GM12891 (cell line): ENCODE measurements at places on chromosomes 11 and 22.

DNA sequence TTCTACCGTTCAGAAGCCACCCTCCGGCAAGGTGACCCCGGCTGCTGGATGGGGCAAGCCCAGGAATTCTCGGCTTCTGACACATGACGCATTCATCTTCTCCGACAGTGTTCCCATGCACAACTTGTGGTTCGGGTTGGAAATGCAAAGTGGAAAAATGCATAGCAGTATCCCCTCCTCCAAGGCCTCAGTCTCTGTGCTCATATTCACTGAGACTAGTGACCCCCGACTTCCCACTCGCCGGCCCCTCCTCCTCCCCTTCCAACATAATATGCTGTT, 70.0 kb upstream of the NTM start:
- DNase-seq = no peak

GRCh38 chr11:33321422-33321821, 64.2 kb downstream of the HIPK3 start:
- no peak for DNase-seq

DNA sequence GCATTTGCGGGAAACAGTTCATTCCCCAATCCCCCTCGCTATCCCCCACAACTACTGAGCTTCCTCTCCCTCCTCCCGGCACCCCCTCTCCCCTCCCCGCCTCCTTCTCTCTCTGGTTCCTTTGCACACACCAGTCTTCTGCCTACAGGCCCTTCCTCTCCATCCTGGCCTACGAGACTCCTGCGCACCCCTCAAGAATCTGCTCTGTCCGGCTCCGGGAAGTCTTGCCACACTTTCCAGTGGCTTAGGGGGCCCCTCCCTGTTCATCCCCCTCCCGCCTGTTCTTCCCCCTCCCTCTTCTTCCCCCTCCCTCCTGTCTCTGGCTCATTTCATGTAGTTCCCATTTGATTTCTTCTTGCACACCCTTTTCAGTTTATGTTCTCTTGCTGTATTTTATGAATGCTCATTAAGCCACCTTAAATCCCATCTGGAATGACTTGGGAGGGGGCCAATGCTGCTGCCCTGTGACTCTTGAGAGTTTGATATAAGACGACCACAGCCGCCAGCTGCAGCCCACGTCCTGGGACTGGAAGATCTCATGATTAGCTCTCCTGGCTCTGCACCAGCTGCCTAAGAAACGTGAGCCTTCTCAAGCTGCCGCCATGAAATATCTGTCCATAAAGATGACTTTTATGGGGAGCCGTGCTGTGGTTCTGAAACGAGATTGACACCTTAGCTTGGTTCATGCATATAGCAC, 50.9 kb downstream of the RPS6KA4 start:
- no peak for DNase-seq

- DNase-seq = no peak
Observed at GRCh38 chr11:10914050-10914449, 56.2 kb upstream of the ZBED5 start.

GRCh38 chr22:18100781-18101180, 9.8 kb upstream of the TUBA8 start:
- DNase-seq = no peak

- DNase-seq = no peak
Observed at GRCh38 chr11:898540-899190, 11.9 kb downstream of the CHID1 start.

DNA sequence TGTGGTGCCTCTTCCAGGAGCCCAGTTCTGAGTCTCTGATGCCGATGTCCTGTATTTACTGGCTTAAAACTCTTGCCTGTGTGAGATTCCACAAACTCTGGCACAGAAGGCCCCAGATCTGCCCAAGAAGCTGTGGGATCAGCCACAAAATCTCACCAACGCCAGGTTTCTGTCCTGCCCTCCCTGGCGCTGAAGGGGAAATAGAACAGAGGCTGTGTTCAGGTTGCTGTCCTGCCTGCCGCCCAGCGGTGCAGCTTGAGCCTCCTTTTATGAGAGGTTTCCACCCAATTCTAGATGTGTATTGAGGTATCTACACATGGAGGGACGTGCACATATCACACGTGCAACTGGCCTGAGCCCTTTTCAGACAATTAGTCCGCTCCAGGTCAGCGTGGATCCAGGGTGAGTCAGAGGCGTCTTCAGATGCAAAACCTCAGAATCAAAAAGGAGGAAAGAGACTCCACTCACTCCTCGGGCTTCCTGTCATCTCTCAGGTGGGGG, 2.2 kb downstream of the TMEM80 start:
- no peak for DNase-seq

- DNase-seq = no peak
Observed at GRCh38 chr22:43883719-43884415, 7.9 kb downstream of the PNPLA5 start.

DNA sequence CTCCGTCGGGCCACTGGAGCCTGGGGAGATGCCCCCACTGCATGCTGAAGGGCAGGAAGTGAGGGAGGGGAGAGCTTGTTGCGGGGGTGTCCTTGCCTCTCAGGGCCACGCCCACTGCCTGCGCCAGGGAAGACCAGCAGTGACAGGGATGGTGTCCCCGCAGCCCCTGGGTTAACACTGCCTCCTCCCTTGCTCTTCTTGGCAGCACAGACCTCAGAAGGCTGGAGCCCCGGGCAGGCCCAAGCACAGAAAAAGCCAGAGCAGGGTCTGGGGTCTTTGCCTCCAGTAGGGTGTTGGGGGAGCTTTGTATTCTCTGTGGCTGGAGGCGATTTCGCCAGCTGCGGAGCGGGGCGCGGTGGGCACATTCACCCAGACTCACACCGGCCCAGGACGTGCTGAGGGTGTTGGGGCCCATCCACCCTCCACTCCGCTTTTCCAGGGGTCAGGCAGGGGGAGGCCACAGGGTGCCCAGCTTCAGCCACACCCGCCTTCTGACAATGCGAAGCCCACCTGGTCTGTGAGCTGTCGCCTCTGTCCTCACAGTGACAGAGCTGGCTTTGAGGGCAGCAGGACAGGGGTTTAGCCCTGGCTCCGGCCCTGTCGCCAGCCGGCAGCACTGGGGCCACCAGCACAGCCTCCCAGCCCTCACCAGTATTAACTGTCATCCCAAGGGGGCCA, 83.7 kb downstream of the CDKN1C start:
- DNase-seq = no peak

DNA sequence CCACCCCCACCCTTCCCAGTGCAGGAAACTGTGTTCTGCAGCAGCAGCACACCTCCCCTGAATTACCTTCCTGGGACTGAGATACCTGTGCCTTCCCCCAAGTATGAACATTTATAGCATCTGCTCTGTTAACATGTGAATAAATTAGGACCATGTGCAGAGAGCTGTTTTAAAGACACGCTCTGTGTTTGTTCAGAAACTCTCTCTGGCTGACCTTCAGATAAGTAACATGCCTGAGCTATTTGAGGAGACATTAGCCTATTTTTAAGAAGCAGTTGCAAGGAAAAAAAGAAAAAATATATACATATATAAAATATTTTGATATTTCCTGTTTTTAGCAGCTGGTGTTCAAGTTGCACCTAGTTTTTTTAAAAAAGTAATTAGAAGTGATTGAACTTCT, 5.4 kb downstream of the NAV2 start:
- no peak for DNase-seq

DNA sequence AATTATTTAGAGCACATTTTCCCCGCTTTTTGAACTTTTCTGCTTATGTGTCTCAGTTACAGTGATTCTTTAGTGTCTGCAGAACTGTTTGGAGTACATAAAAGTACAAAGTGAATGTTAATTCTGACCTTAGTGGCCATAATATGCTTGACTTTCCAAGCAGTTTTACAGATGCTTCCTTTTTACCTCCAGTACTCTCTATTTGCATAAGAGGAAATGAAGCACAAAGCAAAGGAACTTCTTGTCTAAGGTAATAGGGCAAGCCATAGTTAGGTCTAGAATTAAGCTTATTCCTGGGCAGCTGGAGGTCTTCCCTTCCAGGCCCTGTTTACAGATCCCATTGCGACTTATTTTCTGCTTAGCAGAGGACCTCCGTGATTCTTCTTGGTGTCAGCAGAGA, 3.6 kb downstream of the GTPBP1 start:
- no peak for DNase-seq

DNA sequence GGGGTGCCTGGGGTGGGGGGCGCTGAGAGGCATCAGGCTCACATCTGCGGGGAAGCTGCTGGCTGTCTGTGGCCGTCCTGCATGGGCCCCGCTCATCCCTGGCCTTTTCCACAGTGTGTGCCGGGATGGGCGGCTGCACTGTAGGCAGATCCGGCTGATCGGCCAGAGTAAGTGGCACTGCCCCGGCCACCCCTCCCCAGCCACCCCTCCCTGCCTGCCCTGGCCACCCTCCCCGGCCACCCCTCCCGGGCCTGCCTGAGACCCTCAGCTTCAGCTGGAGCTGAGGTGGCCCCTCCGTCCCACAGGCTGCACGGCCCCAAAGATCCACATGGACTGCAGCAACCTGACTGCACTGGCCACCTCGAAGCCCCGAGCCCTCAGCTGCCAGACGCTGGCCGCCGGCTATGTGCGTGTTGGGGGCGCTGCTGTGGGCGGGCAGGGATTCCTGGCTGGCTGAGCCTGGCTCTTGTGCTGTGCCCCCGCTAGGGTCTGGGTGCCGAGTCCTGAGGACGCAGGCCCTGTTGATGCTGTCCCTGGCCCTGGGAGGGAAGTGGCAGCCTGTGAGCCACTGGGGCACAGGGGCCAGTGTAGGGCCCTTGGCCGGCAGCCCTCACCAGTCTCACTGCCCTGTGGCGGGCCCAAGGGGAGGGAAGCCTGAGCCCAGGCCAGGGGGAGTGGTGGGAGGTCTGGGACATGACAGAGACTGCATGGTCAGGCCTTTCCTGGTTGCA, 10.9 kb downstream of the MUC2 start:
- no peak for DNase-seq

DNA sequence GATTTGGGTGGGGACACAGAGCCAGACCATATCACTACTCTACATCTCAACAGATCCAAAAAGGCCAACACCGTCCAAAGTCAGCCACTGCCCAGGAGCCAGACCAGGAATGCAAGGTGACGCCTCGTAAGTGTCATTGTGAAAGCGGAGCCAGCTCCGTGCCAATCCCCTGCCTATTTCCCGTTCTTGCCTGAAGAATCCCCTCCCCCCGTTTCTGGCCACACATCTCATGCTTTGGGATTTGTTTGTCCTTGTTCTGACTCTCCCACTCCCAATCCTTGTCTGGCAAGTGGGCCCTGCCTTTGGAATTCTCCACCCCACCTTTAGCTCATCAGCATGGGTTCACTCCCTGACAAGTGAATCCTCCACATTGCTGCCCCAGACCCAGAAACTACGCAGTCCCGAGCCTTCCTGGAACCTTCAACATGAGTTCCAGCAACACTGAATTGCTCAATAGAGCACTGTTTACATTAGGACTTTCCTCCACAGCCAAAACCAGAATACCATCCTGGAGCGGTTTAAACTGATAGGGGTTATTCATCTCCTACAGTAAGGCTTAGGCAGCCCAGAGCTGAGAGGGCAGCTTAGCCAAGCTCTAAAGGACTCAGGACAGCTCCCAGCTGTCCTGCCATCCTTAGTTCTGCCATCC, 6.0 kb upstream of the SLC35C1 start:
- no peak for DNase-seq

GRCh38 chr11:71198823-71199165, 53.6 kb downstream of the SHANK2 start:
- no peak for DNase-seq

- DNase-seq = no peak
Observed at GRCh38 chr11:61682093-61682732, 2.0 kb downstream of the DAGLA start.

DNA sequence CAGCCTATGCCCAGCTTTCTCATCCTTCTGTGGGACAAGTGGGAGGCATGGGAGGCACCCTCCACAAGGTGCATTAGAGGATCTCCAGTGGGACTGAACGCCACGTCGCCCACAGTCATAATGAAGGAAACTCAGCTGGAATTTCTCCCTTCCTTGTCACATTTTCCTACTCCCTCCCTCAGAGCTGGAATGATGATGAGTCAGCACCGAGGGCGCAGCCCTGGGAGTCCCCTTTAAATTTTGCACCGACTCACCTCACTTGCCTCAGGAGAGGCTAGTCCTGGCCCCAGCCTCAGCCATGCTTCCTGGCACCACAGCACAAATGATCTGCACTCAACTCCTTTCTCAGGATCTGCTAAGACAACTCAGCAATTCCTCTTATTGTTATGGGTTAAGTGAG, 34.3 kb downstream of the DBX1 start:
- no peak for DNase-seq

- no peak for DNase-seq
Observed at GRCh38 chr11:19766810-19767209, 54.2 kb downstream of the NAV2 start.

DNA sequence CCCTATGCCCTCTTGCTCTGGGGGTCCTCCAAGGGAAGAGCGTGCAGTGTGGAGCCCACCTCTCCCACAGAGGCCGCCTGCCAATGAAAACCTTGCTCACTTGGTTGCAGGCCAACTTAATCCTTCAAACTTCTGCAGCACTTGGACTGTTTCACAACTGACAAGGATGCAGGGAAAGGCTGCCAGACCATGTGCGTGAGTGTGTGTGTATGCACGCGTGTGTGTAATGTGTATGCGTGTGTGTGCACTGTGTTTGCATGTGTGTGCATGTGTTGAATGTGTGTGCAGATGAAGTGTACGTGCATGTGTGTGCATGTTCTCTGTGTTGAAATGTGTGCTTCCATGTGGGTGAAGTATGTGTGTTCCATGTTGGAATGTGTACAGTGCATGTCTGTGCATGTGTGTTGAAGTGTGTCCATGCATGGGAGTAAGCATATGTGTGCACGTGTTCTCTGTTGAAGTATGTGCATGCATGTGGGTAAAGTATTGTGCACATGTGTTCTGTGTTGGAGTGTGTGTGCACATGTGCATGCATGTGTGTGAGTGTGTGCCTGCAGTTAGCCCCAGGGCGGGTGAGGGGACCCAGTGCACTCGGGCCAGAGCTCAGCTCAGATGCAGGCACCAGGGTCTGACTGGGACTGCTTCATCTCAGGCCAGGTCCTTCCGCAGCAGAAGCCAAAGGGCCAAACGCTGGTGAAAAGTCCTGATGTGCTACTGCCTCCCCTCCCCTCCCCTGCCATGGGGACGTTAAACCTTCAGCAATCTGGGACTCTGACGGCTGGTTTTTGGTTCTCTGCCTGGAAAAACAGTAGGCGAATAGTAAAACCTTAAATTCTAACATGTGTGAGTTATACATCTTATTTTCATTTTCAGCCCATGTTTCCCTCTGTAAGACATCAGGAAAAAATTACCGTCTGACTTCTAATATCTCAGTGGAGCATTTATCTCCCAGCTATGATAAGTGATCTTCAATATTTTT, 72.0 kb downstream of the FLI1 start:
- DNase-seq = no peak

DNA sequence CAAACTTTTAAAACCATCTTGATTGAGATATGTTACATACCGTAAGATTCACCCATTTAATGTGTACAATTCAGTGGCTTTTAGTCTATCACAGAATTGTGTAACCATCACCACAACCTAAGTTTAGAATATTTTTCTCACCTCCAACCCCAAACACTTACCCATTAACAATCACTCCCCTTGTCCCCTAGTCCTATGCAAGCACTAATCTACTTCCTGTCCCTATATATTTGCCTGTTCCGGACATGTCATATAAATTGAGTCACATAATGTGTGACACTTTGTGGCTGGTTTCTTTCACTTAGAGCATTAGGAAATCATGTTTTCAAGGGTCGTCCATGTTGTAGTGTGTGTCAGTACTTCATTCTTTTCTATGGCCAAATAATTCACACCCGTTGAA, 38.8 kb downstream of the RASSF10 start:
- no peak for DNase-seq
